ENCODE measurements at places on chromosomes 13 and 19.
A peak's percentile ranks its signal among the peaks of the same experiment; 100 is the strongest.

- DNase-seq = no peak
Observed at GRCh38 chr13:97369261-97369893, 64.6 kb upstream of the RAP2A start.

- DNase-seq = no peak
Observed at GRCh38 chr19:10115392-10116084, 4.0 kb downstream of the P2RY11 start.

DNA sequence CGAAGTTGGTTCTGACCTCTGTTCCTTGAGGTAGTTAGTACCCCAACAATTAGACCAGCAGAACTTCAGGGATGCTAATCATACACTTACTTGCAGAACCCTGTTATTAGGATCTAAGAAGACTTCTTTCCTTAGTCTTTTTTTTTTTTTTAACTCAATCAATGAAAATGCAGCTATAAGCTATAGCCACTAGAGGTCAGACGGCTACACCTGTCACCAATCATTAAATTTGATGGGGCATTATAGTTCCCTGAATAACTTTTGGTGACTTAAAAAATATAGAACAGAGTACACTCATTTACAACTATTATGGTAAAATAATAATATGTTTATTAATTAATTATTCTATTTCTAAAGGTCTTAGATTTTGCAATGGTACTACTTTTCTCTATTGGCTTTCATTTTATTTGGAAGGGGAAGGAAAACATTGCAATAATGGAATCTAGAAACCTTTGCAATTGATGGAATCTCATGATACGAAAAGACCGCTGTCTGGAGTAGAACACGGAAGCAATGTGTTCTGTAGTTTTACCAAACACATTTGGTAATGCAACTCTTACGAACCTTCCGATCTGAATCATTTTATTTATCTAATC, 483.2 kb downstream of the DIAPH3 start:
- no peak for DNase-seq

GRCh38 chr19:30882411-30883005, 466.7 kb downstream of the TSHZ3 start:
- DNase-seq = no peak

DNA sequence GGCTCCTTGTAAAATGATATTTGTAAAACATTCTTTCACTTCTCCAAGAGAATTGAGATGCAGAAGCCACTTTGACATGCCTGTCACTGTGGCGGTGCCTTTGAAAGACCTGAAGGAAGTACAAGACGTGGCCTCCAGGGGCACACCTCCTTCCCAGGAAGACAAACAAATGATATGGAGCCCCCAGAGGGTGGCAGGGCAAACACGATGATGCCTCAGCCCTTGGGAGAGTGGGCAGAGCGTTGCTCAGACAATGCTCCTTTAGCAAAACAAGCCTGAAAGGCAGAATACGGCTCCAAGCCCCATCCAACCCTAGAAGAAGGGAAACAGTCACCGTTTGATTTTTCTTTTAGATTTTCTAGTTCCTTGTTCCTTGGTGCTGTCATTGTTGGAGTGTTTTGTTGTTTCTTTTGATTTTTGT, 9.2 kb upstream of the ATP12A start:
- peak; percentile 7 for DNase-seq

GRCh38 chr13:51839711-51840540, 5.1 kb downstream of the TMEM272 start:
- no peak for DNase-seq

GRCh38 chr13:102452836-102453235, 51.0 kb upstream of the FGF14 start:
- DNase-seq = no peak

DNA sequence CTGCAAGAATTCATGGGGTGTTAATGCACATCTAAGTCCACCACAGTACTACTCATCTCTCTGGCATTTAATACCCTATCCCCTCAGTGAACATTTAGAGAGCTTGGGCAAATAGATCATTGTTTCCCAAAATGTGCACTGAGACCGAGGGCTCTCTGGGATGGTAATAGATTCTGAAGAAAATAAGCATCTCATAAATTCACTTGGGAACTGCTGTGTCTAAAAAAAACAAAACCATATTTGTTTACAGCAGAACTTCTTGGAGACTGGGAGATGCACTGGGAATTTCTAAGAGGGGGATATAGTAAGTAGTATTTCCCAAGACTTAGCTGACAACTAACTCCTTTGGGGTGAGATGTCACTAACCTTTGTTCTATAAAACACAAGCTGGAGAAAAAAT, 58.4 kb downstream of the ENOX1 start:
- DNase-seq = no peak

- DNase-seq = no peak
Observed at GRCh38 chr13:83162493-83162892, 719.8 kb downstream of the SLITRK1 start.

DNA sequence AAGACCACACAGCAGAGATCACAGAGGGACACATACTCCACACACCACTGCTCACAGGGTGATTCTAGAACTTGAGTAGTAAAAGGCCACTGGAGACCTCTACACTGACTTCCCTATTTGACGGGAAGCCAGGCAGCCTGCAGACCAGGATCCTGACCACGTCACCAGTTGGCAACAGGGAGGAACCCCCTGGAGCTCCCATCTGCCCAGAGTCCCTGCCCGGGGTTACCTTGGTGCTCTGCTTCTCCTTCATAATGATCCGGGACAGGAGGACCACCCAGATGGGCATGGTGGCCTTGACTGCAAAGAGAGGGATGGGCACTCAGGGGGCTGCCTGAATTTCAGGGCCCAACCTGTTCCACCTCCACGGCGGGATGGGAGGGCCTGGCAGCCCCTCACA, 932 bp downstream of the SLC35E1 start:
- DNase-seq = no peak

DNA sequence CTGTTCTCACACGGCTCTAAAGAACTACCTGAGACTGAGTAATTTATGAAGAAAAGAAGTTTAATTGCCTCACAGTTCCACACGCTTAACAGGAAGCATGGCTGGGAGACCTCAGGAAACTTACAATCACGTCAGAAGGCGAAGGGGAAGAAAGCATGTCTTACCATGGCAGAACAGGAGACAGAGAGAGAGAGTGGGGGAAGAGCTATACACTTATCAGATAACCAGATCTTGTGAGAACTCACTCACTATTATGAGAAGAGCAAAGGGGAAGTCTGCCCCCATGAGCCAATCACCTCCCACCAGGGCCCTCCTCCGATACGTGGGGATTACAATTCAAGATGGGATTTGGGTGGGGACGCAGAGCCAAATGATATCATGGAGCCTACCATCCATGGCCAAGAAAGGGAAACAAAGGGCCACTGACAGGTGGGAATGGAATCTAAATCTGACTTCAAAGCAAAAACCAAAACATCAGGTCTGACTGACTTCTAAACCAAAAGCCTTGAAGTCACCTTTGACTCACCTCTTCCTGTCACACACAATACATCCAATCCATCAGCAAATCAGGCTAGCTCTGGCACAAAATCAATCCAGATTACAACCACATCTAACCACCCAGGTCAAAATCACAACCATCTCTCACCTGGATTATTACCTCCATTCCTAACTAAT, 189.7 kb downstream of the ENOX1 start:
- DNase-seq = no peak

GRCh38 chr13:31965361-31966066, 66.1 kb upstream of the FRY start:
- no peak for DNase-seq

GRCh38 chr19:40625406-40626120, 24.4 kb downstream of the LTBP4 start:
- DNase-seq = no peak

GRCh38 chr13:97234742-97235141, 12.6 kb downstream of the MBNL2 start:
- DNase-seq = no peak

DNA sequence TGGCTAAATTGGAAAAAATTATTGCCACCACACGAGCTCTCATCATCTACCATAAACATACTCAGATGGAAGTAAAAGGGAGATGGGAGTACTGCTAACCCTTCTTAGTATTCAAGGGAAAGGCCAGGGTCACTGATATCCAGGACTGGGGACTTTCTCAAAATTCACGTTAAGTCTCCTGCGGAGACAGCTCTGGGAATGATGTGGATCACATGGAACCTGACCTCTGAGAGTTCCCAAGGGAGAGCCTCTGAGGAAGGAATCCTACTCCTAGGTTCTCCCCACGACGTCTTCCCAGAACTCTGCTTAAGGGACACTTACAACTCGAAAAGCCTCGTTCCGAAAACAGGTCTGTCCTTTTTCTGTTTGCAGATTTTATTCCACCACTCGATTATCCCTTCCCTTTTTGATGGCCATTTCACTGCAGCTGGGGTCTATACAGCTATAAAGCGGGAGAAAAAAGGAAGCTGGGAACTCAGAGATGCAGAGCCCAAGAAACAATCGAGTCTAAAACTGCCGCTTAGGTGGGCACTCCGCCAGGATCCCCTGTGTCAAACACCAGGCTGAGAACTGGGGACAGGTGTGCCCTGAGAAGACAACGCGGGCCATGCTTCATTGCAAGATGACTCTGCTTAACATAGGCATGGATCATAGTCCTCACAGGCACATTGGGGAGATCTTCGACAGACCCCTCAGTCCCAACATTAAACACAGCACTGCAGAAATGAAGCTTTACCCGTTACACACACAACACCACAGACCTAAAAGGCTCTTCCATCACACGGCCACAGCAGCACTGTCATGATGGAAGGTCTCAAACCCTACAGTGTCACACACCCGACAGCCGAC, 823 bp upstream of the ZNF567 start:
- no peak for DNase-seq

DNA sequence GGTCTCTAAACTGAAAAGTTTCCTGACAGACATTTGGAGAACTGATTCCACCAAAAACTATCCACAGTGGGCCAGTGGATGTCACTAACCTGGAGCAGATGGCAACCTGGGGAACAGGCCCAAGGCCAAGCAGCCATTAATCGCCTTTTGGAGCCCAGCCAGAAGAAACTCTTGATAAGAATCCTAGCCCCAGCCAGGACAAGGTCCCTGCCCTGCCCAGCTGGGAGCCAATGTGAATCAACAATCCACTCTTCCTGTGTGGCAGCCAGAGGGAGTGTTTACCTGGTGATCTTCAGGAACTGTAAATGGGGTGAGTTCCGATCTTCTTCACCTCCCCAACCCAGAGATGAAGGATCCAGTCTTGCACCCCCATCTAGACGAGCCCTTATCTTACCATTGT, 14.5 kb upstream of the IGSF23 start:
- no peak for DNase-seq
